ENCODE measurements at places on chromosomes 7 and 10.
A peak's percentile ranks its signal among the peaks of the same experiment; 100 is the strongest.

DNA sequence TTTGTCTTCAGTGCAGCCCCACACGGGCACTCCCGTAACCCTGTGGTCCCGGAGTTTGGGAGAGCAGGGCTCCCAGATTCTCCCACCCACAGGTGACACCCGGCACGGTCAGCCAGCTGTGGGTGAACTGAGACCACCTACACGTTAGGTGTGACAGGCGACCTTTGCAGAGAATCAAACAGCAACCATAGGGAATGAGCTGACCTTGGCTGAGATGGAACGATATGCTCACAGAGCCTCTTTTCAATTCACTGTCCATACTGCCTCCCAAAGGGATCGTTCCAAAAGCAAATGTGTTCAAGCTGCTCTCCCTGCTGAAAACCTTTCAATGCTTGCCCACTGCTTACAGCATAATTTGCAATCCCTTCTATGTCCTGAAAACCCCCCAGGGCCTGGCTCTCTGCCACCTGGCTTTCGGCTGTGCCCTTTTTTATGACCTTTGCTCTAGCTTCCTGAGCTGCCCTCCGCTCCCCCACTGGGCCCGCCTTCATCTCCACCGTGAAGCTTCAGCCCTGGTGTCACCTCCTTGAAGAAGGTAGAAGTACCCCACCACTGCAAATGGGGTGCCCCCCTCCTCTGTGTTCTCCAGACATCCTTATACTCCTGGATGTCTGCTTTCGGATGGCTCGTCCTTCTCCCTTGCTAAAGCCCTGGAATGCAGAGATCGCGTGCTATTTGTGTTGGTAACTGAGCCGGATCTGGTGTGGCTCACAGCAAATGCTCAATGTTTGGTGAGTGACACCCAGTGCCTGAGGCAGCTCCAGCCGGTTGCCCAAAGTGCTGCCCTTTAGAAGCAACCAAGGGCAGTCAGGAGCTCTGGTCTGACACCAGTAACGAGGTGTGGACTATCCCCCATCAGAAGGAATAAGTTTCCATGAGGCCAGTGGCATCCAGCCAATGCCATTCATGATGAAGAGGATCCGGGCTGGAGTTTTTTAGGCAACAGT, 90.4 kb downstream of the KIAA1549 start:
- no peak for DNase-seq

DNA sequence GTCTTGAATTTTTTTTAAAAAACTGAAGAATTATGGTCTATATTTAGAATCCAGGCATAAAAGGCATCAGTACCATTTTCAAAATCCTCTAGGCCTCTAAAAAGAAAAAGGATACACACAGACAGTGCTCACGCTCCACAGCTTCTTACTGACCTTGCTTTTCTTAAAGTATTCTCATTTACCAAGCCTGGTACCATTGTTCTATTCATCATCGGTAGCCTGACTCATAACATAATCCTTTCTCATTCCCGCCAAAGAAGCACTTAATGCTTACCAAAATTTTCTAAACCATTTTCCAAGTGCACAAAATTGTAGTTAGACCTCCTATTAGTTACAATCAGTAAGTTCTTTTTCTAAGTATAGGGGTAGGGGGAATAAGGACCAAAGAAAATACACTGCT, 54.6 kb downstream of the ATE1 start:
- DNase-seq = no peak

DNA sequence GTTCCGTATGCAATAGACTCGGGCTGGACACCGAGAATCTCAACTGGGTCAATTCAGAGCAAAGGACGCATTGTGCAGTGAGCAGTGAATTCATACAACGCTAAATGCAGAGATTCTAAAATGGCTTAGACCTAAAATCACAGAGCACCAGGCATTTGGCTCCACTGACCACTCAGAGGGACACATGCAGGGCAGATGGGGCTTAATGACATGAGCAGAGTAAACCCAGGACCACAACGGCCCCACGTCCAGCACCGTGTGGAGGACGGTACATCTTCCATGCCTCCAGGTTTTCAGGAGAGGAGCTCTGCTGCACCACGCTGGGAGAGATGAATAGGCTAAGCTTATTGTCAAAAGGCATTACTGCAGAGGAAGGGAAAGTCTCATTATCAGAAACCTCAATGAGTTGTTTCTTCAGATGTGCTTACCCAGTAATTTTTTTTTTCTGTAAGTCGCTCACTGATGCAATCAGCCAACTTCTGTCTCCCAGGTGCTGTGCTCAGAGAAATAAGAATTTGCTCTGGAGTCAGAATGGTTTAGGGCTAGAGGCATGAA, 555.0 kb downstream of the PTPRN2 start:
- no peak for DNase-seq

- DNase-seq = peak; percentile 17
These were observed 23.3 kb upstream of the HSPA12A start for GRCh38 chr10:116765648-116766081.

DNA sequence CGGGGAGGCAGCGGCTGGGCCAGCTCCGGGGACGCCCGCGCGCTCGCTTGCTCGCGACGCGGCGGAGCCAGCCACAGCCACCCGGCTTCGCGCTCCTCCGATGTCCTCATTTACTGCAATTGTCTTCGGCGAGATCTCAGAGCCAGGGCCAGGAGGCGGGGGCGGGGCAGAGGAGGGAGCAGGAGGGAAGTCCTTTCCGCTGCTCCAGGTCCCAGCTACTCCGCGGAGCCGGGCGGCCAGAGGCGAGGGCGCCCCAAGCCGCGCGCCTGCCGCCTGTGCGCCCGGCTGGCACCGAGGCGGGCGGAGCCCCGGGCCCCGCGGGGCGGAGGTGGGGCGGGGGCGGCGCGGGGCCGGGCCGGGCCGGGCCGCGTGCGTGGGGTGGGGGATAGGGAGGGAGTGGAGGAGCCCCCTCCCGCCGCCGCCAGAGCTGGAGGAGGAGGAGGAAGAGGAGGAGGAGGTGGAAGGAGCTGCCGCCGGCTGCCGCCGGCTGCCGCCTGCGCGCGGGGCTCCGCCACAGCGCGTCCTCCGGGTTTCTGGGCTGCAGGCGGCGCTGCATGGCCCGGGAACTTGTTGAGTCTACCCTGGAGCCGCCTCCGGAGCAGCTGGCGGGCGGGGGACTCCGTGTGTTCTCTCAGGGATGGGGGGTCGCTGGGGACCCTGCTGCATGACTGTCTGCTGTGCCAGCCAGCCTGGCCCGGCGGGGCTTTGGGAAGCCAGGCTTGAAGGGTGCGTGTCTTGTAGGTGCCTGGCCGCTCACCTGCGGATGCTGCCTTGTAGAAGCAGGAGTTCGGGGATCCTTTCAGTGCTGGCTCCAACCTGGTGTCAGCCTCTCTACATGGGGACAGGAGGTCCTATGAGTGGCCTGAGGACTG, at the start of gene INSYN2A:
INSYN2A (minus strand) TSS at position 310 of the 872 bp plus-strand sequence. CDS start 20,196 bp downstream, outside the sequence.
- no peak for DNase-seq

GRCh38 chr7:141697211-141697871, 4.6 kb downstream of the DENND11 start:
- no peak for DNase-seq

DNA sequence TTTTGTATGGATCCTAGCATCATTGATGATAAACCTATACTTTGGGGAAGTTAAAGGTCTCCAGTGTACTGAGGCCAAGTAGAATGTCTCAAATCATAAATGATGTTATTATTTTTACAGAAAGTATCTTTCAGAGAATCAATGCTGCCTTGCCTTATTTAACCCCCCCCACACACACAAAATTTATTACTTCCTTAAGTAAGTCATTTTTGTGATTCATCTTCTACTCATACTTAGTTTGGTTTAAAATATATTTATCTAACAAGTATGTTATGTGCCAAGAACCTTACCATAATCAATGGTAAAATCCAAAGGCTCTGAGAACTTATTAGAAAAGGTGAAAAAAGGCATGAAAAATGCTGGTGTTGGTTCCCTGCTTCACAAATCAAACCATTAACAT, 18.8 kb upstream of the CLDN12 start:
- no peak for DNase-seq

- no peak for DNase-seq
These were observed 489.1 kb upstream of the CELF2 start for GRCh38 chr10:10528563-10528910.

DNA sequence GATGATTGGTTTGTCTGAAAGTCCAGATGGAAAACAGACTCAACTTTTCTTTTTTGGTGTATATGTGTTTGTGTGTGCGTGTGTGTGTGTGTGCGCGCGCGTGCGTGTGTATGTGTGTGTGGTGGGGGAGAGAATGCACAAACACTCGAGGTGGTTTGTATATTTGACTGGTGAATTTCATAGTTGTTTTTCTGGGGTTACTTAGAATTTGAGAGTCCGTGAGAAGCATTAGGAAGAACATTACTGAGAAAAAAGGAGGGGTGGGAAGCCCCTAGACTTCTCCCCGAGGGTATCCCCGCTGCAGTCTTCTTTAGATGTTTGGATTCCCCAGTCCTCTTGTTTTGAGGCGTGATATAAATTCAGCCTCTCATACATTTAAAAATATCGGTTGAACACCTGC, 6.0 kb downstream of the CAMK1D start:
- no peak for DNase-seq

- DNase-seq = no peak
These were observed 205.5 kb downstream of the DNAJB6 start for GRCh38 chr7:157542068-157543021.

DNA sequence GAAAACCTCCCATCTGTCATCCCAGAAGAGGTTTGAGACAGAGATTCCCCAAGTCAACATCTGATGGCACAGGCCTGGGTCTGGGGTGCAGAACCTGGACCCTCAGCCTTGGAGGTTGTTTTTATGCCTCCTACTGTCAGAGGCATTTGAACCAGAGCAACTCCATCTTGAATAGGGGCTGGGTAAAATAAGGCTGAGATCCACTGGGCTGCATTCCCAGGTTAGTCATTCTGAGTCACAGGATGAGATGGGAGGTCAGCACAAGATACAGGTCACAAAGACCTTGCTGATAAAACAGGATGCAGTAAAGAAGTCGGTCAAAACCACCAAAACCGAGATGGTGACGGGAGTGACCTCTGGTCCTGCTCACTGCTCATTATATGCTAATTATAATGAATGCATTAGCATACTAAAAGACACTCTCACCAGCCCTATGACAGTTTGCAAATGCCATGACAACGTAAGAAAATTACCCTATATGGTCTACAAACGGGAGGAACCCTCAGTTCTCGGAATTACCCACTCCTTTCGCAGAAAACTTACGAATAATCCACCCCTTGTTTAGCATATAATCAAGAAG, 92.0 kb downstream of the ITGA8 start:
- DNase-seq = no peak

- DNase-seq = no peak
These were observed 140.8 kb upstream of the PRR15 start for GRCh38 chr7:29422829-29423228.

DNA sequence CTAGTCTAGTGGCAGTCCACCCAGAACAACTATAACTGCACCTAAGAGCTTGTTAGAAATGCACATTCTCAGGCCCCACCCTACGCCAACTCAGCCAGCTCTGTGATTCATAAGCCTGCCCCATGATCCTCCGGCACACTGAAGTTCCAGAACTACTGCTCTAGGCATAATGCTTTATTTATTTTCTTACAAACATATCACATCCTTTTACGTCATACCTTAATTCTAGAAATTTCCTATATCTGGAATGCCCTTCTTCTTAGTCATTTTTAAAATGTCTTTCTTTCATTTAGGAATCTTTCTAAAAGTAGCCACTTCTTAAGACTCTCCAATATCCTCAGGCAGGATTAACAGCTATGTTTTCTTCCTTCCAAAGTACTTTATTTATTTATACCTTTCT, 480.1 kb downstream of the INHBA start:
- no peak for DNase-seq

DNA sequence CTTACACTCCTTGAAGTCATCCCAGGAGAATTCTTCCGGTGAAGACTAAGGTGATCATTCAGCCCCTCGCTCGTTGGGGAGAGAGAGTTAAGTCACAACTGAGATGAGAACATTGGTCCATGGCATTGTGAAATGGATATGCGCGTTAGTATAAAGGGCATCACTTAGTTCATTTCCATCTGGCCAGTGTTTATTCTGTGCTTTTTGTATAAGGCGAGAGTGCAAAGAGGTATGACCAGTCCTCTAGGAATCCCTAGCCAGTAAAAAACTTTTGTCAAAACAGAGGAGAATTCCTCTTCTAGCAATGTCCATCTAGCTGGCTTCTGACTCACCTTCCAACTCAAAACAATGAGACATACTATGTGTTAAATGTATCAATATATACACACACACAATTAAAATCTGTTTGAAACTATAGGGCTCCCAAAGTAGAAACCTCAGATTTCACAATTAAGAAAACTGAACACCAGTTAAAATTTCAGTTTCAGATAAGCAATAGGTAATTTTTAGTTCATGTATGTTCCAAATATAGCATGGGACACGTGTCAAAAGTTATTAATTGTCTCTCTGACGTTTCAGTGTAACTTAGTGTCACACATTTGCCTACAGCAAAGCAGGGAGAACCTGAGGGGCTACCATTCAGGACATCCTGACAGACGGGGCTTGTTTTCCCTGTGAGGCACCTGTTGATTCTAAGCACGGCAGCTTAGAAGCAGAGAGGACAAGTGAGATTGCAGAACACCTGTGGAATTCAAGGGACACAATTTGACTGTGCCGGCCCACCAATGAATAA, 158.9 kb downstream of the KLF6 start:
- DNase-seq = peak; percentile 54

DNA sequence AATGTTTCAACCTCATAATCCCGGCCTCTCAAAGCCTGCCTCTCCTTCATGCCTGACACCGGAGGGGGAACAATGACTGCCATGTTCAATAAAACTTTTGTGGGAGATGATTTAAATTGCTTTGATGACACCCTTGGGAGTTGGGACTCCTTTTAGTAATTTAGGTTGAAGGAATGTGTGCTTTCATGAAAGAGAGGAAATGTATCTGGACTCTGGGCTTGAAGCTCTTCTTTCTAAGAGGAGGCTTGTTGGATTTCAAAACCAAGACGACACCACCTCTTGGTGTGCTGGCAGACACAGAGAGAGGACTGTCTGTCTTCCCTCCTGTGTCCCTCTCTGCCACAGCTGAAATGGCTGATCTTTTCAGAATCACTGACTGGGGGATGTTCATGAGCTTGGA, 168.1 kb downstream of the GALNT17 start:
- no peak for DNase-seq

- DNase-seq = no peak
These were observed 51.7 kb upstream of the PPIF start for GRCh38 chr10:79295563-79295962.

GRCh38 chr7:66348959-66349358, 143.8 kb downstream of the TPST1 start:
- no peak for DNase-seq

DNA sequence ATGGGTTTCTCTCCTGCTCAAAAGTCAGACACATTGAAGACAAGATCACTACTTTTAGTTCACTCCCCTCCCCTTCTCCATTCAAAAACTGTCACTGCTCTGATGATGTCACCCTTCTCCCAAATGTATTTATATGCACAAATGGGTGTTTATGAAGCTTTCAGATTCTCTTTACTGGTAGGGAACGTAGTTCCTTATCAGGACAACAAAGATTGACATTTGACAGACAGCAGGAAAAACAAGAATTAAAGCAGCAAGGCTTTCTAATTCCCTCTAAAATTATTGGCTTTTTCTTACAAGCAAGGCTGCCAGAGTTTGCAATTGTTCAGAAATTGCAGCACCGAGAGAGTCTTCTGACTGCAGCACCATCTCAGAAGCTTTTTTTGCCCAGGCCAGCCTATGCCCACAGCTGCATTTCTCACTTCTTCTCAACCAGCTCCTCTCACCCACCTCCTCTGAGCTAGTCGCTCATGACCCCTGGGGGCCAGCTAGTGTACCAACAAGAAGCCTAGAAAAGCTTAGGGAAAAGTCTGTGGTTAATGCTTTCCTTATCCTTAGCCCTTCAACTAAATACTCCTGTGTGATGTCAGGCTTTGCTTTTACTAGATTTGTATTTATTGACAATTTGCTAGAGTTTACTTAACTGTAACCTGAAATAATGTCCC, 265.1 kb downstream of the HTR7 start:
- DNase-seq = peak; percentile 14

Data from germinal center (tissue), 1 donor.